ENCODE measurements at places on chromosomes 4 and X.

DNA sequence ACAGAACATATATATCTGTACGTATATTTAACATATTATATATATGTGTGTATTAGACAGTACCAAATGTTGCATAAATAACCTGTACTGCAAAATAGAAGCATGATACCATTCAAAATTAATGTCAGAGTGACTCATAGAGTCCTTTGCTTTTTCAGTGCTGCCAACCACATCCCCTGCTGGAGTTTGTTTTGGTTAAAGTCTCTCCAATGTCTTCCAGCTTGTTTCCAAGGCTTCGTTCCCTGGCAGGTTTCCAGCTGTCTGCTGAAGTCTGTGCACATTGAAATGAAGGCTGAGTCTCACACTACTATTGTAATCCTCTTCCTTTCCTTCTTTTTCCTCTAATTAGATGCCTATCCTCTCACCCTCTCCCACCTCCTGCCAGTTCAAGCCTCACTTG lies 14.9 kb downstream of the NRK start:
- DNase-seq, result no peak

DNA sequence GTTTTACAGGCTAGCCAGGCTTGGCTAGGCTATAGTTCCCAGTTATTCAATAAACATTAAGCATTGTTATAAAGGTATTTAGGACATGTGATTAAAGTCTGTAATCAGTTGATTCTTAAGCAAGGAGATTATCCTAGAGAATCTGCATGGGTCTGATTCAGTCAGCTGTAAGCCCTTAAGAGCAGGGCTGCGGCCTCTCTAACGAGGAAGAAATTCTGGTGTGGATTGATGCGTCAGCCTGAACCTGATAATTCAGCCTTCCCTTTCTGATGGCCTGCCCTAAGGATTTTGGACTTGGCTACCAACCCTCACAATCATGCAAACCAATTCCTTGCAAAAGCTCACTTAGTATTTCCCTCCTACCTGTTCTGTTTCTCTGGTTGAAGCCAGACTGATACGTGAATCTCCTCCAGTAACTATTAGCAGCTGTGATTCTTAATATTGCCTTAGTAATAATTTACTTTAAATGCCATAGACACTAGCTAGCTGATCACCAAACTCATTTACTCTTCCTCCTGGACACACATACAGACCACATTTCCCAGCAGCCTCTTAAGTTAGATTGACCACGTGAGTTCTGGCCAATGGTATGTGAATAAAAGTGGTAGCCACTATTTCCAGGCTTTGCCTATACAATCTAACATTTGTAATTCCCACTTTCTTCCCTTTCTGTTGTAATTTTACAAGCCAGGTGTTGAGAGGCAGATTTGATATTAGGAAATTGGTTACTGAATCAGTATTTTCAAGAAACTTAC lies 678.0 kb upstream of the INTU start:
- no peak for DNase-seq

GRCh38 chrX:8841911-8842310 lies 40.7 kb upstream of the FAM9A start:
- no peak for DNase-seq

- DNase-seq, result peak; percentile 10
Observed at GRCh38 chr4:7649741-7650531, 215.2 kb upstream of the PSAPL1 start.

GRCh38 chr4:99468889-99469288 lies 33.7 kb upstream of the ADH7 start:
- no peak for DNase-seq

GRCh38 chr4:138588501-138588900 lies 346.4 kb upstream of the SLC7A11 start:
- no peak for DNase-seq

GRCh38 chr4:78799551-78800495 lies 23.7 kb downstream of the BMP2K start:
- DNase-seq, result no peak

GRCh38 chr4:128863312-128864075 lies 54.0 kb downstream of the JADE1 start:
- peak; percentile 39 for DNase-seq

DNA sequence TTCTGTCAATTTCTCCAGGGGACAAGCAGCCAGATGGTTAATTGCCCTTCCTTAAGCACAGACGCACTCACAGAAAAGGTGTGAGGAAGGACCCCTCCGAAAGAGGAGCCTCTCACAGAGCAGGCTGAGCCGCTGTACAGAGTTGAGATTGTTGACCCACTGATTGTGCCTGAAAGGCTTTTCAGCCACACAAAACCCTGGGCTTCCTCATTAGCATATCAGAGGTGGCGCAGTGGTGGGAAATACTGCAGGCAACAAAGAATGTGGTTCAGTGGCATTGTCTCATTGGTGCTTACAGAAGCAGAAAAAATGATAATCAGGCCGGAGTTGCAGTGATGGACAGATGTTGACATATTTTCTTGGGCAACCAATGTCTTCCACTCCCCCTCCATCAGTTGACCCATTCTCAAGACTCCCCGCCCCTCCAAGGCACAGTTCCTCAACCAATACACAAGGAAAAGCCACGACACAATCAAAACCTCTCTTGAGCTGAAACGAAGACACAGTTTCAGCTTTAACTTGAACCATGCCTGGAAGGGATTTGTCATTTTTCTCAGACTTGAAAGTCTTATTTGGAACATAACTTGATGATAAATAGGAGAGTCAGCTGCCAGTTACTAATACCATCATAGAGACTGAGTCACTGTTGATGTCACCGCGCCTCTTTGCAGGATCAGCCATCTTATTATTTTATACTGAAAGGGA lies 53.1 kb downstream of the ATXN3L start:
- DNase-seq, result no peak

DNA sequence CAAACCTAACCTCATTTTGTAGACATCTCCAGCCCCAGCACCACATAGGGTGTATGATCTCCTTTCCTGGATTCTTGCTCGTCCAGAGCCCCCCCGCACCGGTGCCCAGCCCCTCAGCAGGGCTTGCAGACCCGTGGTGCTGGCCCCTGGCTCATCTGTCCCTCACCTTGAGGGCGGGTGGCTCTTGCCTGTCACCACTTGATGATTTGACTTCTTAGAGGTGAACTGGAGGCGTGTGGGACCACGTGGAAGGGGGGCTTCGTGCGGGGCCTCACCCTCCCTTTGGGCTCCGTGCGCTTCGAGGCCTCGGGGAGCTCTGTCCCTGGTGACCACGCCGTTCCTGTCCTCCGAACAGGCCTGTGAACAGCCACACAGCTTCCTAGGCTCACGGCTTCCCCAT lies 15.5 kb downstream of the UVSSA start:
- no peak for DNase-seq

GRCh38 chr4:54913751-54914526 lies 211.5 kb downstream of the KDR start:
- DNase-seq, result no peak

DNA sequence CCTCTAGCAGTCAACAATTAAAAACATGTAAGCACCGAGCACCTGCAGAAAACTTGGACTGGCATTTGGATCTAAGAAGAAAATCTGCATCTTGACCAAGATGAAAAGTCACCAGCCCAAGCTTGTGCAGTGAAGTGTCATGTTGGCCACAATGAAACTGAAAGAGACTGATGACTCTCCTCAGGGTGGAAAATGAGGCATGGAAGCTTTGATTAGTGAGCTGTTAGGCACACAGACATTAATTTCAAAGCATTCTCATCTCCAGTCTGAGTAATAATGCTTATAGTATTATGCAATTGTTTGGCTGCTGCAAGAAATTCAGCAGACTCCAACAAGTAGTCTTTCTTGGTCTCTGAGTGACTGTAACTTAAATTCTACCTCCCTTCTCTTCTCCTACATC lies 150.1 kb downstream of the AR start:
- no peak for DNase-seq
